ENCODE measurements at places on chromosomes 2 and 18.

DNA sequence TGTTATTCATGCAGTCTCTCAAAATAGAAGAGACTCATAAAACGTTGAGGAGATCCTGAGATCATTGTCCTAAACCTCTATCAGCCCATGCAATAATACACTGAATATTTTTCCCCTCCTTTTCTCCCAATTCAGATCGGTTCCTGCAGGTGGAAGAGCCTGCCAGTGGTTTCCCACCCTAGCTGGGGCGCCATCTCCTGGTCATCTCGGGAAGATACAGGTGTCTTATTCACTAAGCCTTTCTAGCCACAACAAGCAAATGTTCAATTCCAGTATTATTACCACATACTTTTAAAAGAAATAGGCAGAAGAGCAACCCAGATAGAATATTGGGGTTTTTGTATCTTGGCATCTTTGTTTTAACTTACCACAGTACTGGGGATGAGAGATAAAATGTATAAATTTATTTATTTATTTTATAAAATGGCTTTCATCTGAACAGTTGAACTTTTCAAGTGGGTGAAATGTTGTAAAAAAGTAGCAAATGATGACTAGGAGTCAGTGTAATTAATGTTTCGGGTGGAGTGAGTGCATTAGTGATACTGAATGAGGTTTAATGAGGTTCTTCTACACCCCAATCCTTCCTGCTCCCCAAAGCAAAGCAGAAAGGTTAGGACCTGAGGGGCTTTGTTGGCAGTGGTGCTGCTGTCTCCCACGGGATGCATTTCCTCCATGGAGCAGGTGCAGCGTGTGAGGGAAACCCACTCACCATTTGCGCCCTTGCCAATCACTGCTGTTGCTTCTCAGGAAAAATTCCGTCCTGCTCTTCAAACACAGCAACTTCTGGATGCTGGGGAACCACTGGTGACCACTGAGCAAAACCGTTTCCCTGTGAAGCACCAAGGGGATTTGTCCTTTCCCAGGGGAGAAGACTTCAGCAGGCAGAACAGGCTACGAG, 147.1 kb upstream of the FHL2 start:
- peak; percentile 35 for DNase-seq

GRCh38 chr2:99279969-99280695, 20.9 kb downstream of the LYG1 start:
- no peak for DNase-seq

- DNase-seq, result no peak
Observed at GRCh38 chr18:78742218-78742745, 237.3 kb upstream of the SALL3 start.

GRCh38 chr18:48803518-48803917, 147.2 kb downstream of the SMAD7 start:
- no peak for DNase-seq

- DNase-seq, result no peak
Observed at GRCh38 chr2:156649596-156649995, 213.4 kb downstream of the GPD2 start.

- no peak for DNase-seq
Observed at GRCh38 chr2:104290566-104290891, 563.4 kb upstream of the POU3F3 start.

All from T-cell (primary cell).